ENCODE measurements at places on chromosomes 13 and 19. TPM values are rescaled to one million over a fixed set of nuclear protein-coding genes. Genes with fewer than 3 reads are reported as not detected.

OR7A5 gene
- not detected for total RNA-seq

MYO1F gene
- total RNA-seq: not detected

B3GNT8 gene
- total RNA-seq: 2.3 TPM

PSPN gene
- total RNA-seq: 2.4 TPM

SH2D3A gene
- 162 TPM for total RNA-seq

GGN gene
- total RNA-seq: 0.73 TPM

VSIG10L gene
- 3.5 TPM for total RNA-seq

ERICH4 gene
- total RNA-seq: not detected

TMEM255B gene
- 35.5 TPM for total RNA-seq

PPFIA3 gene
- 59.0 TPM for total RNA-seq

LHFPL6 gene
- total RNA-seq: 7.8 TPM

OLFM2 gene
- total RNA-seq: 1.7 TPM

RDH13 gene
- 80.4 TPM for total RNA-seq

CYP4F8 gene
- not detected for total RNA-seq

Measured in PC-3 (cell line).